ENCODE measurements at places on chromosomes 3 and 15. TPM values are rescaled to one million over a fixed set of nuclear protein-coding genes. Genes with fewer than 3 reads are reported as not detected.

Gene SLC15A2
- 0.11 TPM for total RNA-seq

Gene BUB1B
- total RNA-seq: 16.2 TPM

Gene GOLGA8Q
- 2.2 TPM for total RNA-seq

Gene ARL14
- not detected for total RNA-seq

Gene EFHB
- 0.11 TPM for total RNA-seq
